ENCODE measurements at places on chromosomes 16 and 17.

GRCh38 chr16:50453446-50453845 is 84.7 kb upstream of the BRD7 start:
- no peak for DNase-seq

GRCh38 chr16:27426423-27427408 is 24.7 kb downstream of the IL21R start:
- peak; percentile 76 for DNase-seq

- DNase-seq = no peak
These were observed 40.6 kb downstream of the IKZF3 start for GRCh38 chr17:39823407-39824054.

GRCh38 chr17:21548236-21548635 is 144.1 kb upstream of the KCNJ18 start:
- DNase-seq = no peak

DNA sequence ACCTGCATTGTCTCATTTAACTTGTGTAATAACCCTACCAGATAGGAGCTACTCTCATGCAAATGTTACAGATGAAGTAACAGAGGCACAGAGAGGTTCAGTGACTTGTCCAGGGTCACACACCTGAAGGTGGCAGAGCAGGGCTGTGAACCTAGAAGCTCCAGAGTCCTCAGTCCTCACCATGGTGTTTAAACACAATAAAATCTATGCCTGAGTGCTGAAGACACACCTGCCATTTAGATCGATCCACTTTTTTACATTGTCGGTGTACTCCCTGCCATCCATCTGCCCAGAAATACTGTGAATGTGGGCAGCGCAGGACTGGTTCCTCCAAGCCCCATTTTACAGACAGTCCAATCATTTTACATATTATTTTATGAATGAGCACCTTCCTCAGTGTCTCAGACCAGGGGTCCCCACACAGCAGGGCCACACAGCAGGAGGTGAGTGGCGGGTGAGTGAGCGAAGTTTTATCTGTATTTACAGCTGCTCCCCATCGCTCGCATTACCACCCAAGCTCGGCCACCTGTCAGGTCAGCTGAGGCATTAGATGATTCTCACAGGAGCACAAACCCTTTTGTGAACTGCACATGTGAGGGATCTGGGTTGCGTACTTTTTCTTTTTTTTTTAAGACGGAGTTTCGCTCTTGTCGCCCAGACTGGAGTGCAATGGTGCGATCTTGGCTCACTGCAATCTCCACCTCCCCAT is 5.6 kb downstream of the IL4R start:
- no peak for DNase-seq

GRCh38 chr17:59221159-59221847 is 992 bp downstream of the GDPD1 start:
- no peak for DNase-seq

DNA sequence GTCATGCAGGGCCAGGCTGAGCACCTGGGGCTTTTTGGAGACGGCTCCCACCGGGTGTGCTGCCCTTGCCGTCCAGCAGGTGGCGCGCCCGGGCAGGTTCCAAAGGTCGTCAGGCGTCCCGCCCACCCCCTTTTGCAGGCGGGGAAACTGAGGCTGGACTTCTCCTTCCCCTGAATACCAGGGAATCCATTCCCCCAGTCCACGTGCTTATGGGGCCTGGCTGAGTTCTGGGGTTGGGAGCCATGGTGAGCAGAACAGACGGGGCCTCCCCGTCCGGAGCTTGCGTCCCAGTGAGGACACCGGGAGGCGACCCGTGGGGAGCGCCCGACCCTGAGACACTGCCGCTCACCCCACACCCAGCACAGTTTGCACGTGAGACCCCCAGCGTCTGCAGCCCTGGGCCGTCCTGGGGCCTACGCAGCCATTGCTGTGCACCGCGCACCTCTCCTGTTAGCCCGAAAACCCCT is 51.8 kb upstream of the JPH3 start:
- peak; percentile 62 for DNase-seq

GRCh38 chr17:54901230-54901822 is 674 bp downstream of the TOM1L1 start:
- no peak for DNase-seq

- no peak for DNase-seq
These were observed 110.0 kb upstream of the CIBAR2 start for GRCh38 chr16:85222155-85222863.

GRCh38 chr17:55437159-55437605 is 15.5 kb upstream of the MMD start:
- no peak for DNase-seq

GRCh38 chr17:72597354-72598087 is 476.7 kb downstream of the SOX9 start:
- no peak for DNase-seq

DNA sequence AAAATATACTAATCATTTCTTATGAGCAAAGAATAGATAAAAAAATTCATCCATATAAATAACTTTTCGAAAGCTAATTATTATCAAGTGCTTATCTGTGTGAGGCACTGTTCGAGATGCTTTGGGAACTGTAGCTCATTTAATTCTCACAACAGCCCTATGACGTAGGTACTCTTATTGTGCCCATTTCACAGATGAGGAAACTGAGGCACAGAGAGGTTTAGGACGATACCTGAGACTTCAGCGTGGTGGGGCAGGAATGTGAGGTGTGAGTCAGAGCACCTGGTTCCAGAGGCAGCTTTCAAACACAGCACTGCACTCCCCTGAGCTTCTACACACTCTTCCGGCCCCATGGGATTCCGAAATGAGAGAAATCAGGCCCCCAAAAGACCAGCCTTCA is 185.8 kb upstream of the HSBP1 start:
- no peak for DNase-seq

DNA sequence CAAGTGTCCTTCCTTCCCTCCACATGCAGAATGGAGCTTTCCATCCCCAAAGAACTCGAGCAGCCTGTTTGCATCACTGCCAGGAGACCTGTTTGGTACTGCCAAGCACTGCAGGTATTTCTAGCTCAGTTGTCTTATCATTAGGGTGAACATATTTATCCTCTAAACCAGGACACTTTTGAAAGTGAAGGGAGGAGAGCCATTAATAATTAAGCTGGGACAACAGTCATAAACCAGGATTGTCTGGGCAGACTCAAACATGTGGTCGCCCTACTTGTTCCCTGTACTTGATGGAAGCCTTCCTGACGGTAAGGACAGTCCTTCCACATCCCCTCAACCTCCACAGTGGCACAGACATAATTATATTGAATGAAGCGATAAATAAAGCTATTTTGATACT is 67.4 kb downstream of the PRKCA start:
- DNase-seq = no peak

GRCh38 chr17:71084219-71084618 is 914.9 kb downstream of the KCNJ2 start:
- no peak for DNase-seq

DNA sequence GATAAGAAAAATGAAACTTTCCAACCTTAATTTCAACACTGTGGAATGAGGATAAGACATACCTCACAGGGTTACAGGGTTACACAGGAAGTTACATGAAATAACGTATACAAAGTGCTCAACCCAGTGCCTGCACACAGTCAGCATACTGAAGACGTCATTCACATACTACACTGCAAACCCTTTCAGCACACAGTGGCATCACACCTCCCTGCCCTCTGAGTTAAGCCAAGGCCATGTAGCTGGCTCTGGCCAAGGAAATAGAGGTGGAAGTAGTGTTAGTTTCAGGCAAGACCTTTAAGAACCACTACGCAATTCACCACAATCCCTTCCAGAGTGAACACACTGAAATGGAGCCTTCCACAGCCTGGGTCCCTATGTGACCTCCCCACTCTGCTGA is 46.6 kb upstream of the GSG1L start:
- DNase-seq = no peak

GRCh38 chr17:33109336-33110072 is 117.9 kb downstream of the SPACA3 start:
- no peak for DNase-seq

- DNase-seq = no peak
These were observed 79.4 kb downstream of the IRF8 start for GRCh38 chr16:85978291-85978775.

- no peak for DNase-seq
These were observed 35.3 kb upstream of the XYLT2 start for GRCh38 chr17:50310455-50311111.

DNA sequence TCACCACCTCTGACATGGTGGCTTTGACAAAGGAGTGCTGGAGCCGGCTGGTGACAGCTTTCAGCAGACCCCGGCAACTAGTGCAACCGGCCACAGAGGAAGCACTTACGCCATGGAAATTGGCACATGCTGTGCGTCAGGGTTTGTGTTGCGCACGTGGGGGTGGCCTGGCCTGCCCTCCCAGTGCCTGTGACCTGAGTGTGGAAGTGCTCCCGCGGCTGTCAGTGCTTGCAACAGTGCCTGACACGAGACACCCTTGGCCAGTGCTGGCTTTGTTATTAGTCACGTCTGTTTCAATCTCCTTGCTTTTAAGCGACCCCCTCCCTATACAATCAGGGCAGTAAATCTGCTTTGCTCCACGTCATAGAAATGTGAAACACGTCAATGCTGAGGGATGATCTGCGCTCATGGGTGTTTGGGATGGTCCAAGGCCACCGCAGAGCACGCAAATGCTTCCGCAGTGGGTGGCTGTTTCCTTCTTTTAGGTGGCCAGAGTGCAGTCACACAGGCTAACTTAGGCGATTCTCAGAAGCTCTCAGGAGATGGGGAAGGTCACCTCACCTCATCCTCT is 64.3 kb downstream of the PGS1 start:
- DNase-seq = no peak

GRCh38 chr17:7242717-7243452 is 636 bp upstream of the GABARAP start:
- peak; percentile 92 for DNase-seq

DNA sequence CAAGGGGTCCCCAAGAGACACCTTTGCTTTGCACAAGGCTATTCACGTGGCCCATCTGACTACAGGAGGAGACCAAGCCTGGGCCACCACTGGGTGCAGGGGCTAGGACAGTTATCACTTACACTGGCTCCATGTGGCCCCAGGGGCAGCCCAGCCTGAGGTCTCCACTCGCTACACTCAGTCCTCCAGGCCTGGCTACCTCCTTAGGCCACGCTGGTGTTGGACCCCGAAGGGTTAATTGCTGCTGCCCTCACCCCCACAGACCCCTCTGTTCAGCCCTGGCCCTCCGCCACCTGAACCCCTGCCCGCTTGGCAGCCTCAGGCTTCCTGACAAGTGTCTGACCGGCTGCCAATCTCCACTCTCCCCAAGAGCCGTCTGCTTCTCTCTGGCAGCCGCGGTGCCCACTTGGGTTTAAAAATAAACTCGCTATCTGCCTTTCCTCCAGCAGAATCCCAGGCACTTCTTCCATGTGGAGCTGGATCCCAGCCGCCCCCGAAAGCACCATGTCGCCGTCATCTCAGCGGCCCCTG is 27.8 kb downstream of the ADAM11 start:
- DNase-seq = no peak

DNA sequence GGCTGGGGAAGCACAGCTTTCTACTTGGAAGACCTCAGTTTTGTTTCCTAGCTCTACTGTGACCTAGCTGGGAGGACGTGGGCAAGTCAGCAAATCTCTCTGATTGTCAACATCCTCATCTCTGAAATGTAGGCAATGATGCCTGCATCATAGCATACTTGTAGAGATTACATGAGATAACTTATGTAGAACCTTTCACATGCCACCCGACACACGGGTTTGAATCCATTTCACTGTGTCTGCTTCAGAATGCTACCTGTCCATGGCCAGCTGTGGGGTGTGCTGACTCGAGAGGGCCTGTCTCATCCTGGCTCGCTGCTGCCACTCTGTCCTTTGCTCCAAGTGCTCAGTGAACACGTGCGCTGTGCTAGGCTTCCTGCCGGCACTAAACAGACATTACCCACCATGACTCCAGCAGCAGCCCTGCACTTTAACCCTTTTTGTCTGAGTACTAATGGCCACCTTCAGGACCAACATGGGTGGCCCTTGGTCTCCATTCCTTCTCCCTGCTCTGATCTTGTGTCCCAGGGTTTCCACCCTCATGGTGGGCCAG is 7.4 kb downstream of the ADAP2 start:
- no peak for DNase-seq

DNA sequence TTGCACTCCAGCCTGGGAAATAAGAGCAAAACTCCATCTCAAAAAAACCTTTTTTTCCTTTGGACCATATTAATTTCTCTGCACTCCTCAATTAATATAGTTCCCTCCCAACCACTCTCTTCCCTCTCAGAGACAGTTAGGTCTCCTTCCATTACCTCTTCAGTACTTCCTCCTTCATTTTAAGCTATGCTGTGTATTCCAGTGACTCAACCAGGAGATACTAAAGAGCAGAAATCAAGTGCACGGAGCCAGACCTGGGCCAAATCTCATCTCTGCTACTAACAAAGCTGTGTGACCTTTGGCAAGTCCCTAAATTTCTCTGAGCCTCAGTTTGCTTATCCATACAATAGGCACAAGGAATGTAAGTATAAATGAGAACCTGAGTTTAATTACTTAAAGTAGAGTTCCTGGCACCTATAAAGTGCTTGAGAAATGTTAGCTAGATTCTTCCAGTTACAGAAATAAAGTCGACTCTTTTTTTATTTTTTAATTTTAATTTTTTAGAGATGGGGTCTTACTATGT is 8.5 kb downstream of the PECAM1 start:
- no peak for DNase-seq

DNA sequence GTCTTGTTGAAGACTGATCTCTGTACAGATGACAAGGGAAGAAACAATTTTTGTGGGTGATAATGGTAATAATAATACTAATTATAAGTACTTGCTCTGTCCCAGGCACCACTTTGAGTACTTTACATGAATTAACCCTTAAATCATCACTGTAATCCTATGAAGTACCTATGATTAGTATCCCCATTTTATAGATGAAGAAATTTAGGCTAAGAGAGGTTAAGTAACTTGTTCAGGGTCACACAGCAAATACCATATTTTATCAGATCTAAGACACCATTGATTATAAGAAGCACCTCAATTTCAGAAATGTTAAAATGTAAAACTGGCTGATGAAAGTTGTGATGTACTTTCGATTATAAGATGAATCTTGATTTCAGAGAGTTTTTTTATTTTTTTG is 18.6 kb downstream of the TADA2A start:
- DNase-seq = no peak

- no peak for DNase-seq
These were observed 53.6 kb downstream of the ARHGAP44 start for GRCh38 chr17:12842936-12843335.

Measured in activated CD4-positive, alpha-beta T cell treated with anti-CD3 and anti-CD28 coated beads for 4 hours (primary cell).